ENCODE measurements at places on chromosomes 11 and 22.

- no peaks in the 10 kb centered on the region for H3K27me3 ChIP-seq
- no peak for DNase-seq
- H3K4me1 ChIP-seq = peaks cover 8% of the 10 kb centered on the region
- H3K4me3 ChIP-seq = no peak overlapping the region
- H3K27ac ChIP-seq = no peak overlapping the region
Observed at GRCh38 chr22:46953968-46954765, 191.7 kb downstream of the TBC1D22A start.

DNA sequence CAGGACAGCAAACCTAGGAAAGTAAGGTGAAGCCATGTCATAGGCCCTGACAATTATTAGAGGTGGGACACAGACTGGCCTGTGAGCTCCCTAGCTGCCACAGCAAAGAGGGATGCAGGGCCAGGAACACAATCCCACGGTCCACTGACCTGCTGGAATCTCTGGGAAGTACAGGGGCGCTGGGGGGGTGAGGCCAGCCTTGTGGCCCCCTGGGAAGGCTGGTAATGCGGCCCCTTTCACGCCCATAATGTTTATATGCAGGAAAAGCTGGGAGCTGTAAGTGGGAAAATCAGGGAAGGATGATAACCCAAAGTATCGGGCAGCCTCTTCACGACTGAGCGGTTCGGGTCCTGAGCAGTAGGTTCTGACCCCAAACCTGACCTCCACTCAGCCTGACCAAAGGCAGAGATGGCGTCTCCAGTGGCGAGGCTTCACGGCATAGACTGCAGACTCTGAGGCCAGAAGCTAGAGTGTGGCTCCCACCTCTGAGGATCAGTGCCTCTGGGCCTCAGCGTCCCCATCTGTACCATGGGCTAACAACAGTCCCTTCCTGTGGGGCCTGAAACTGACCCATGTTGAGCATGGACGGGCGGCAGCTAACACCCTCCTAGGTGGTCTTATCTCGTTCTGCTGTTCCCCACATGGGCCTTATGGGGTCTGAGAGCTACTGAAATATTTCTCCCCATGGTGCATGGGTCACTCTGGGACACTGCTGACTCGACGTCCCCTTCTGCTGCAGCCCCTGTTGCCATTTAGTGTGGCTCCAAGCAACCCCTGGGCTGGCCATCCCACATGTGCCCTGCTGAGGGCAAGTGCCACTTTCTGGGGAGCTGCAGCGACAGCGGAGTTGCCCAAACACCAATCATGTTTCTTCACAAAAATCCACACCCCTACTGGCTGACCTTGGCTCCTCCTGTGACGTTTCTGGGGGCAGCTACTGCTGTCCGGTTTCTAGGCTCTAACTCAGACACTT lies 101.8 kb downstream of the PHF21B start:
- H3K4me1 ChIP-seq = no peaks in the 10 kb centered on the region
- H3K4me3 ChIP-seq = no peak overlapping the region
- no peaks in the 10 kb centered on the region for H3K27me3 ChIP-seq
- no peak for DNase-seq
- H3K27ac ChIP-seq = no peak overlapping the region

DNA sequence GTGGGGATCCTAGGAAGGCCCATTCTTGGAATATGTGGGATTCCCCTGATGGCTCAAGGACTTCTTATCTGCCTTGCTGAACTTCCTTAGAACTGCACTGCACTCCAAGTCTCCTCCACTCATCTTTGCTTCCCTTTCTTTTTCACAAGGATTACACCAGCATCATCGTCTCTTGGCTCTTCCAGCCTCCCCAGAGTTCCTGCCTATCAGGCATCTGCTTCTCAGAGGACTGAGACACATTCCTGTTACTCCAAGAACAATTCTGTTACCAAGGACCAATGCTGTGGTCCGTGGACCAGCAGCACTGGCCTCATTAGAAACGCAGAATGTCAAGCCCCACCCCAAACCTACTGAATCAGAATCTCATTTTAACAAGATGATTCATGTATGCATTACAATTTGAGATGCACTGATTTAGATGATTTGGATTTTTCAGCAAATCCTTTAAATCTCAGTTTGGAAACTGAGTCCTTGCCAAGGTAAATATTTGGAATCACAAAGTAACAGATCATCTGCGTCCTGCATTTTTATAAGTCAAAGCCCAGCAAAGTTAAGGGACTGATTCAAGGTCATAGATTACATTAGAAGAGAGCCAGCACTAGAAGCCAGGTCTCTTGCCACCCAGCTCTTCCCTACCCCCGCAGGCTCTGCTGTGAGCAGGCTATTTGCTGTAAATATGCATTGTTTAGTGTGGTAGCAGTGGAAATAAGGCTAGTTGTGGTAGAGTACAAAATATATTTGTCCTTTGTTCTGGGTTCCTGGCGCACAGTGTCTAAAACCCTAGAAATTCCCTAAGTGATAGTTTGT lies 110.9 kb downstream of the SWAP70 start:
- H3K36me3 ChIP-seq = peaks cover 4% of the 10 kb centered on the region
- no peaks in the 10 kb centered on the region for H3K4me1 ChIP-seq

DNA sequence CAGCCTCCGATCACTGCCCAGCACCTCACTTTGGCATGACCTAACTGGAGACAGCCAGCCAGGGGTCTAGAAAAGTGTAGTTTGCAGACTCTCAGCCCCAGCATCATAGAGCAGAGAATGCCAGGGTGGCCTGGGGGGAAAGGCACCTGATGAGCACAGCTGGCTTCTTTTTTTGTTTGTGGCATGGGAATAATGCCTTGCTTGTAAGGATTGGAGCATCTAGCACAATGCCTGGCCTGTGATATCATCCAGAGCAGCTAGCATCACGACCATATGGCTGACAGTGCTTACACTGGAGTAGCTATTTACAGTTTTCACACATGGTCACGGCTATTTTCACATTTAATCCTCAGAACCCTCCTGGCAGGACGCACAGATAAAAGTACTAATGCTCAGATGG lies 594.8 kb upstream of the B3GAT1 start:
- H3K27ac ChIP-seq = no peak overlapping the region
- no peaks in the 10 kb centered on the region for H3K27me3 ChIP-seq
- no peaks in the 10 kb centered on the region for H3K36me3 ChIP-seq
- no peaks in the 10 kb centered on the region for H3K4me1 ChIP-seq
- no peak overlapping the region for H3K4me3 ChIP-seq

- H3K4me3 ChIP-seq = no peak overlapping the region
- H3K36me3 ChIP-seq = no peaks in the 10 kb centered on the region
- no peak for DNase-seq
- no peaks in the 10 kb centered on the region for H3K4me1 ChIP-seq
Observed at GRCh38 chr11:61195719-61196118, 7.6 kb upstream of the PGA3 start.

DNA sequence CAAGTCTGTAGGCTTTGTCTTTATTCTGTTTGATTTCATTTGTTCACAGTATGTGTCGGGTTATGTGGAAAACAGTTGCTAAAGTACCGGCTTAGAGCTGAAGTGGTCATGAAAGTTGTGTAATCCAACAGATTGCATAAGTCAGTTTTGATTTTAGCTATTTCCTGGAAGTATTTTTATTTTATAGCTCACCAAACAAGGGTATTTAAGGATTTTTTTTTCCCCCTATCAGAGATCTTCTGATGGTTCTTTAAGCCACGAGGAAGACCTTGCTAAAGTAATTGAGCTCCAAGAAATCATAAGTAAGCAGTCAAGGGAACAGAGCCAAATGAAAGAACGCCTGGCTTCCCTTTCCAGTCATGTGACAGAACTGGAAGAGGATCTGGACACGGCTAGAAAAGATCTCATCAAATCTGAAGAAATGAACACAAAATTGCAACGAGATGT lies 55.9 kb downstream of the PPFIA1 start:
- DNase-seq = no peak
- no peak overlapping the region for H3K4me3 ChIP-seq
- H3K36me3 ChIP-seq = peaks cover 18% of the 10 kb centered on the region
- H3K4me1 ChIP-seq = no peaks in the 10 kb centered on the region
- no peaks in the 10 kb centered on the region for H3K27me3 ChIP-seq

- peaks cover 20% of the 10 kb centered on the region for H3K4me1 ChIP-seq
- no peaks in the 10 kb centered on the region for H3K36me3 ChIP-seq
- no peak for DNase-seq
- no peak overlapping the region for H3K27ac ChIP-seq
- peak overlapping the region; percentile 82 for H3K4me3 ChIP-seq
Observed at GRCh38 chr22:38872831-38873248, 824 bp upstream of the CBX6 start.
